ENCODE measurements at places on chromosomes 12 and 14.

- DNase-seq: no peak
These were observed 19.2 kb downstream of the CSRP2 start for GRCh38 chr12:76859611-76860010.

DNA sequence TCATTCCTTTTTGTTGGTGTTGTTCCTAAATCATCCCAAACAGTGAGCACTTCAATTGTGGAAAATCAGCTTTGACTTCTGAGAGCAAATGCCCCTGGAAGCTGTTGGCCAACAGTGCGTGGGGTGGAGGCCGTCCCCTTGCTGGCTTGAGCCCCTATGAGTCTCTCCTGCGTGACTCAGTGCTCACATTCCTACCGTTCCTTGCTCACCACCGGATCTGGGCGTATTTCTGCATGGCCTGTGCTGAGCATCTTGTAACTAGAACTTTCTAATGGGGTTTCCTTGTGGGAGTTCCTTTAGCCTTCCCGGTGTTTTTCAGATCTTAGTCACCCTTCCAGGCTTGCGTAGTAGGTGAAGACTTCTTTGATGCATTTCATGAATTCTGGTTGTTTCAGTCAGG lies 14.7 kb downstream of the SERPINA1 start:
- no peak for DNase-seq

DNA sequence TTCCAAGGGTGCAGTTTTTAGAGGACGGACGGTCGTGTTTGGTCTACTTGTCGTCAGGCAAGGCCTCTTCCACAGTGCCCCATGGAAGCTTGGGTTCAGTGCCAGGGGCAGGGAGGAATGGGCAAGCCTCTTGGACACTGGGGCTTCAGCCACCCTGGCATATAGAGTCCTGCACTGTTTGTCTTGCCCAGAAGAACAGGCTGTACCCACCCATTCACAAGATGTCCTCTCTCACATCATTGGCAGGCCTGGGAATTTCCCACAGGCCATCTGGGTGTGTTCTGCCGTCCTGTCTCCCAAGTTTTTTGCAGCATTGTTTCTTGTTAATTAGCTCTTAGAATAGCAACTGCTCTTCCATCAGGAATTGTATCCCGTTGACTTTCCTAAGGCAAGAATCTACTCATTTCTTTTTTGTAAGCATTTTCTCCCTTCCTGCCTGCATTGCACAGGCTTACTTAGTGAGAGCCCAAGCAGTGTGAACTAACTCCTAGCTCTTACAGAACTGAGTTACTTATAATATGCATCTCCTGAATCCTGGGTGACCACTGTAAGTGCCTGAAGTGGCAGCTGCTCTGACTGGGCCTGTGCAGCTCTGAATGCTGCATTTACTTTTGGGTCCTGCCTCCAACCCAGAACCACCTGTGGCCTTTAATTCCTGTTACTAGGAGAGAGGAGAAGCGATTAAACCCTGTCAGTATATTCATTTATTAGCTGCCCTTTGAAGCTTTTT lies 149.4 kb upstream of the HIF1A start:
- no peak for DNase-seq

DNA sequence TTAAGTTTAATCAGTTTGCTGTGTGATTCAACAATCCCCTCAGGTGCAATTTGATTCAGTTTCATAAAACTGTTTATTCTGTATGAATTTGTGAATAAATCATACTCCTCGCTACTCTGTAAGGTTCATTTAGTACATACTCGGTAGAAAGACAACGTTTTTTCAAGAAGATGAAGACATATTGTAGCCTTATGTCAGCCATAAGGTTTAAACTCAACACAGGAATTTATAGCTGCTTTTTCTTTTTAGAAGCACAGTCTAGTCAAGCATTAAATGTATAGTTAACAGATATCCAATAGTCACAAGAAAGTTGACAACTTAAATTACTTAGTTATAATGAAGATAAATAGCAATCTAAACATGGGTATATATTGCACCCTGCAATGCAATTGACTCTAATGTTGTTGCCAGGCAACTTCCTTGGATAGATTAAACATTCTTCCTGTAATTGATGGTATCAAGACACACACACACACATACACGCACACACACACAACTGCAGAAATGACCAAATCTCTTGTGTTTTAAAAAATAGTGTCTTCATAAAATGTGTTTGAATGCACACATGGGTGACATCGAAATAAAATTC lies 151.5 kb upstream of the MGAT4C start:
- DNase-seq: no peak
